Dermis microvascular lymphatic vessel endothelial cell (primary cell): ENCODE measurements at places on chromosomes 6 and 20. TPM values are rescaled to one million over a fixed set of nuclear protein-coding genes. Genes with fewer than 3 reads are reported as not detected.

- DNase-seq = no peak
Observed at GRCh38 chr20:62906209-62906608, 20.1 kb downstream of the DIDO1 start.

- no peak for DNase-seq
Observed at GRCh38 chr6:130377371-130377770, 11.6 kb downstream of the TMEM200A start.

DNA sequence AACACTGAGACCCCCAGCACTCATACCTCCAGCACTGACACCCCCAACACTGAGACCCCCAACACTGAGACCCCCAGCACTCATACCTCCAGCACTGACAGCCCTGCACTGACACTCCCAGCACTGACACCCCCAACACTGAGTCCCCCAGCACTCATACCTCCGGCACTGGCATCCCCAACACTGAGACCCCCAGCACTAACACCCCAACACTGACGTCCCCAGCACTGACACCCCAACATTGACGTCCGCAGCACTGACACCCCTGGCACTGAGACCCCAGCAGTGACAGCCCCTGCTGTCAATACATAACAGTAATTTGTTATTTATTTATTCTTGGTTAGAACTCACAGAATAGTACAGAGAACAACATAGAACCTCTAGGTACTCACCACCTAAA, 58.0 kb downstream of the ERMARD start:
- DNase-seq = no peak

DNA sequence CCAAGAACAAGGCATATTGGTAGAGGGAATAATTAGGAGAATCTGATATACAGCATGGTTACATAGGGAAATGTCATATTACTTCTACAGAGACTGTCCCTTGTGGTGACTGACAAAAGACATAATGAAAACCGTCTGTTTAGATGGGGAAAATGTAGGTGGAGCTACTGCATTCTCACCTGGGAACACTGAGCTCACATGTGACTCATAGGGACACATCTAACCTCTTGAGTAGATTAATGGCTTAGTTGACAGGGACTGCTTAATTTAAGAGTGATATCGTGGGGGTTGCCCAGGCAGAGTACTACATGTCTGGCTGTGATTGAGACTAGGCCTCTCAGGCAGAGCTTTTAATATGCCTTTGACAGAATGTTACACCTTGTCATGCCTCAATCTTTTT, 235.3 kb upstream of the ZFP64 start:
- no peak for DNase-seq

DNA sequence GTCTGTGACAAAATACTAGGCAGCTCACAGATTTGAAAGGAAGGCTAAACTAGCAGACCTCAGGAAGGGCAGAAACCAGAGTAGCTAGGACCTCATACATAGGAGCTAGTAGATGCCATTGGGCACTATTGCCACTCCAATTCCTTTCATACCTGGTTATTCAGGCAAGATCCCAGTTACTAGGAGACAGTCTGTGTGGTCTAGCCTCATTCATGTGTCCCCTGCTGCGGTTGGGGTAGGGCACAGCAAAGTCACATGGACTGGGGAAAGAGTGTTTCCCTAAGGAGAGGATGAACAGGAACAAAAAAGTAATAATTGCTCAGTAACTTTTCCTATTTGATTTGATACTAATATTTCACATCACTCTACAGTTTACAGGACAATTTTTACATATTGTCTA, 204.6 kb upstream of the HEY2 start:
- no peak for DNase-seq

DNA sequence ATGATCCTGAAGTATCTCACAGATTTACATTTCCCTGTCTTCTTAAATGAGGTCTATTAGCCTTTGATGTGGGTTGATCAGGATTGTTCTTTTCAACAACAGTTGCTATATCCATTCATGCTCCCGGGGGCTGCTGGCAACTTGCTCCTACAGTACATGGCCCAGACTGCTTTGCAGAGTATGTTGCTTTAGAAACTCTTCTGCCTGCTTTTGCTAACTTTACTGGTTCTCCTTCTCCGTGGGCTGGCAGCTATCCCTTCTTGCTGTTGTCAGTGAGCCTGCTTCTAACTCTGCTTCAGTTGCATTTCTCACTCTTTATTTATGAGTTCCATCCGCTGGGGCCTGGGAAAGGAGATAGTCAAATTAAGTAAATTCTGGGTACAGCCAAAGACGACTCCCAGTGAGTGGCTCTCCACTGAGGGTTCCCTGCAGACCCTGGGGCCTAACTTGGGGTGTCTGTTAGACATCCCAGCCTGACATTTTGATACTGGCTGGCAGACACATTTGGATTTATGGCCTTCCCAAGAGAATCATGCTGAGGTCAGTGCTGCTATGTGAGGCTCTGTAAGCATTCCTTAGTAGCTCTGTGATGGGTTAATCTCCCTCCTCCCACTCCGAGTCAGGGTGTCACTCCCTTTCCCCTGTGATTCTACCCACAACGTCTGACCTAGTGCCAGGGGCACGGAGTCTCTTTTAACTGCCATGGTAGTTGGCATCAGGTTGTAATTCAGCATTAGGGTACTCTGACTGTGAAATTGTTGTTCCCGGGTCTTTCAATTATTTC, 73.6 kb downstream of the SLX4IP start:
- DNase-seq = no peak

DNA sequence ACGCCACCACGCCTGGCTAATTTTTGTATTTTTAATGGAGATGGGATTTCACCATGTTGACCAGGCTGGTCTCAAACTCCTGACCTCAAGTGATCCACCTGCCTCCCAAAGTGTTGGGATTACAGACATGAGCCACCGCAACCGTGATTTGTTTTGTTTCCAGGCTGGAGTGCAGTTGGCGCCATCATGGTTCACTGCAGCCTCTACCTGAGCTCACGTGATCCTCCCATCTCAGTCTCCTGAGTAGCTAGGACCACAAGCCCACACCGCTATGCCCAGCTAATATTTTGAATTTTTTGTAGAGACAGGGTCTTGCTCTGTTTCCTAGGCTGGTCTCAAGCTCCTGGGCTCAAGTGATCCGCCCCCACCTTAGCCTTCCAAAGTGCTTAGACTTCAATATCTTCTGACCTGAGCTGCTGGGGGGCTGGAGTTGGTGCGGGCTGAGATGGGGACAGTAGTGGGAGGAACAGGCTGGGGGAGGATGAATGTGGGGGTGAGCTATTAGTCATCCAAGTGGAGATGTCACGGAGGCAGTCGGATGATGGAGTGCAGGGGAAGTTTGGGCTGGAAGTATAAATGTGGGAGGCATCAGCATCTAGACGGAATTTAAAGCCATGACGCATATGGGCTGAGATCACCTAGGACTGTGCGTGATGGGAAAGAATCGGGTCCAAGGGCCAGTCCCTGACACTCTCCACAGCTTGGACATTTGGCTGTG, 23.1 kb upstream of the ZMYND8 start:
- no peak for DNase-seq

DNA sequence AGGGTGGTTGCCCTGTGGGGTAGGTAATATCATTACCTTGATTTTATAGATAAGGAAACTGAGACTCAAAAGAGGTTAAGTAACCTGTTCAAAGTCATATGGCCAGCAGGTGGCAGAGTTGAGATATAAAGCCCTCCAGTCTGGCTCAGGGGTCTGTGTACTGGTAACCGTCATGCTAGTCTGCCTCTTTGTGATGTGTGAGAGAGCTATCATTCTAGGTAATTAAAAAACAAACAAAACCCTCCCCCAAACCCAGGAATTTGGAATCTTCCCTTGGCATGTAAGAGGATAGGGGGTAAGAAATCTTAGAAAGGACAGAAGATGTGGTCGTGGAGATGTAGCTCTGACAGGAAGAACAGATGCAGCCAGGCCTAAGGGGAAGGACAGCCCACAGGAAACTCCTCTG, 206.0 kb downstream of the CDC5L start:
- peak; percentile 40 for DNase-seq

DNA sequence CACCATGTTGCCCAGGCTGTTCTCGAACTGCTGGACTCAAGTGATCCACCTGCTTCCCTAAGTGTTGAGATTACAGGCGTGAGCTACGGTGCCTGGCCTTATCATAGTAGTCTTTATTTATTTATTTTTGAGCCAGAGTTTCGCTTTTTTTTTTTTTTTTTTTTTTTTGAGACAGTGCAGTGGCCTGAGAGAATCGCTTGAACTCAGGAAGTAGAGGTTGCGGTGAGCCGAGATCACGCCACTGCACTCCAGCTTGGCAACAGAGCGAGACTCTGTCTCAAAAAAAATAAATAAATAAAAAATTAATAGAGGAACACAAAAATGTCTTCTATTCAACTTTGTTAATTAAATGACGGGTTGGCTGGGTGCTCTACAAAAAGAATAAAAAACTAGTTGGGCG, 12.9 kb downstream of the MAPRE1 start:
- no peak for DNase-seq

IL17F gene
- not detected in 2 replicates for total RNA-seq

LPA gene
- not detected in 2 replicates for total RNA-seq

GPR63 gene
- total RNA-seq = under 0.01 TPM in 2 replicates

OR2H2 gene
- not detected in 2 replicates for total RNA-seq

ZNF335 gene
- 6.0 and 9.0 TPM in 2 replicates for total RNA-seq

TMEM244 gene
- total RNA-seq = not detected in 2 replicates

HLA-F gene
- 15.0 and 22.3 TPM in 2 replicates for total RNA-seq

IBTK gene
- total RNA-seq = 36.4 and 38.6 TPM in 2 replicates

ARMH2 gene
- total RNA-seq = not detected in 2 replicates

FGD2 gene
- not detected in 2 replicates for total RNA-seq

MACROD2 gene
- total RNA-seq = 0.13 and 0.25 TPM in 2 replicates
